ENCODE measurements at places on chromosomes 1 and 21.

DNA sequence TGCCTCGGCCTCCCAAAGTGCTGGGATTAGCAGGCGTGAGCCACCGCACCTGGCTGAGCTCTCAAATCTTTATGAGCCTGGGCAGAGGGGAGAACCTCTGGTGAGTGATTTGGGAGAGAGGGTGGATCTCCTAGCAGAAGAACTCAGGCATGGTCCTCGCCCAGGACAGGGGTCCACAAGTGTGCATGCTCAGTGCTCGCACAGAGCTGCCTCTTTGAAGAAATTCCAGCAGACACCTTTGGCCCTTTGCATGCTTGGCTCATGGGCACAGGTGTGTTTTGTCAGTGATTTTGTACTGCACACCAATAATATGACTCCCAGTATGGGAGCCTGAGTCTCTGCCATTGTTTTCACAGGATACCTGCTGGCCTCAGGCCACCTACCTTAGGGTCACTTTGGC lies 11.8 kb upstream of the PRAMEF12 start:
- DNase-seq: no peak

DNA sequence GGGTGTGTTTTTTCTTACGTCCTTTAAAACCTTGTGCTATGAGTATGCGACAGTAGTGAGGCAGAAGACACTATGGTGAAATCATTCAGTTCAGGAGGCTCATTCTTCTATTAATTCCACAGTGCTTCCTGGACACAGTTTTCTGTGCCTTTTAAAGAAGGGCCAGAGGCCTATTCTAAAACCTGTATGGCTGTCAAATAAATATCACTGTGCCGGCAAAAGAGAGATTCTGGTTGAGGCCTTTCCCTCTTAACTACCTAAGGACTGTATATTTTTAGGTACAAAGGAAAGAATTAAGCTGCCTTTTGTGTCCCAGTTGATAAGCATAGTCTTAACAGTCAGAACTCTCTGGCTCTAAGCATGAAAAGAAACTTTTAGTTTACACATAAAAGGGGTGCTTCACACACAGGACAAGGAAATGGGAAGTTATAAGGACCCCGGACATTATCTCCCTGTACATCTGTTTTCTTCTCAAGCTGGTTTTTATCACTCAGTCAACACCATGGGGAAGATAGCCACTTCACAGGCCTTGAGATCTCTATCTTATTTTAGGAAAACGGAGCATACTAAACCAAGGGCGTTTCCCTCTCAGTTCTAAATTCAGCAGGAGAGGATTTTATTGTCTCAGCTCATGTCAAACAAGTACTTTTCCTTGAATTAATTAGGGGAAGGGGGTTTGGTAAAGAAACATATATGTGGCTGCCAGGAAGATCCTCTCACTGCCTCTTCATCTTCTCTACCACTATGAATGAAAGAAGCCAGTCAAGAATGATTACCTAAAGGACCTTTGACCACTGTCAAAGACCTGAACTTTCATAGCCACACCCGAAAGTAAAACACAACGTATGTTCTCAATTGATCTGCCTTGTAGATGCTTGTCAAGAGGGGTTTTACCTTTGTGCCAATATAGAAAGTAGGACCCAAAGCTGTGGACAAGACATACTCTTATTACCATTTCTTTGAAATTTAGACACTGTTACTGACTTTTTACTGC lies 71.4 kb upstream of the HSPA13 start:
- DNase-seq: no peak

DNA sequence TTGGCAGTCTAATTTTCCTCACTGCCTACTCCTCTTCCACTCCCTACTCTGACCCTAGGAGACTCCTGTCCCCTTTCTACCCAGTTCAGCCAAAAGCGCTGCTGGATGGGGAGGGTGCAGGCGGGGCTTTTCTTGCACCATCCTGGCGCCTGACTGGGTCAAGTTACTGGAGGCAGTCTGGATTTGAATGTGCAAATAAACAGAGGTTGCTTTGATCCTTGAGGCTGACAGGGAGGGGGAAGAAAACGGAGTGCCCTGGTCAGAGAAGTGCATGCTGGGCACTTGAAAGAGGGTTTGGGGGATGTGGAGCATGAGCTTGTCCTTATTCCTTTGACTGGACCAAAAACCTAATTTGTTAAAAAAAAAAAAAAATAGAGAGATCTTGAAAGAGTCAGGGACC lies 76.8 kb upstream of the SOX13 start:
- DNase-seq: no peak

GRCh38 chr1:165395478-165395877 lies 39.0 kb upstream of the LMX1A start:
- no peak for DNase-seq

DNA sequence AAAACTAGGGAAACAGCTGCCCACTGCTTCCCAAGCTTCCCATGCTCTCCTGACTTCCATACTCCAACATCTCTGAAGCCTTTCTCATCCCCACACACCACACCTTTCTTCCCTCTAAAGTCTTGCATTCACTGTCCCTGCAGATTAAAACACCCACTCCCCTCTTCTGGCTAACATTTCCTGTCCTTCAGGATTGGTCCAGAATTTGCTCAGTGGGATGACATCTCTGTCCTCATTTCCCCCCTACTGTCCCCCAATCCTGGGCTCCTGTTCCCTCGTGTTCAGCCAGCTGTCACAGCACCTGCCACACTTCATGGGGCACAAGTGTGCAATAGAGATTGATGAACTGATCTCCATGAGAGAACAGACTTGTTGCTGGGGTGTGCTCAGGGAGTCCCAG lies 82.7 kb downstream of the KCND3 start:
- DNase-seq: no peak

DNA sequence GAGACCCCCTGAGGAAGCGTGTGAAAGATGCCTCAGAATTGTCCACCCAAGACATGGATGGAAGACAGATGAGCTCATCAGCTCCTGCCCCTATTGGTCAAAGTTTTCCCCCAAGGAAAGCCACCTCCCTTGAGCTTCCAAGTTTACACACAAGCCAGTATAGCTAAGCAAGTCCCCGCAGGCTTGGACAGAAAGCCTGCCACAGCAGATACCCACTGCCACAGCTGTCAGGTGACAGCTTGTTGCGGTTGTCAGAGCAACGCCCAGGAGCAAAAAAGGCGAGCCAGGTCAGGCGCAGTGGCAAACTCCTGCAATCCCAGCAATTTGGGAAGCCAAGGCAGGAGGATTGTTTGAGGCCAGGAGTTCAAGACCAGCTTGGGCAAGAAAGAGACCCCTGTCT lies 60.9 kb upstream of the IFNAR2 start:
- DNase-seq: no peak
